Heart right ventricle (tissue), 16 donors: ENCODE measurements at places on chromosomes 12 and 14. TPM values are rescaled to one million over a fixed set of nuclear protein-coding genes. Genes with fewer than 3 reads are reported as not detected.

Gene ZNF10
- 8.8 TPM for polyA plus RNA-seq

Gene DBX2
- not detected for polyA plus RNA-seq

Gene LTBP2
- polyA plus RNA-seq, result 3.5 TPM

Gene CLEC4A
- 0.51 TPM for polyA plus RNA-seq

Gene SERPINA4
- polyA plus RNA-seq, result not detected

Gene LRTM2
- not detected for polyA plus RNA-seq

Gene FOXA1
- not detected for polyA plus RNA-seq

- DNase-seq, result no peak
Observed at GRCh38 chr12:71057330-71057729, 100.5 kb downstream of the TSPAN8 start.

DNA sequence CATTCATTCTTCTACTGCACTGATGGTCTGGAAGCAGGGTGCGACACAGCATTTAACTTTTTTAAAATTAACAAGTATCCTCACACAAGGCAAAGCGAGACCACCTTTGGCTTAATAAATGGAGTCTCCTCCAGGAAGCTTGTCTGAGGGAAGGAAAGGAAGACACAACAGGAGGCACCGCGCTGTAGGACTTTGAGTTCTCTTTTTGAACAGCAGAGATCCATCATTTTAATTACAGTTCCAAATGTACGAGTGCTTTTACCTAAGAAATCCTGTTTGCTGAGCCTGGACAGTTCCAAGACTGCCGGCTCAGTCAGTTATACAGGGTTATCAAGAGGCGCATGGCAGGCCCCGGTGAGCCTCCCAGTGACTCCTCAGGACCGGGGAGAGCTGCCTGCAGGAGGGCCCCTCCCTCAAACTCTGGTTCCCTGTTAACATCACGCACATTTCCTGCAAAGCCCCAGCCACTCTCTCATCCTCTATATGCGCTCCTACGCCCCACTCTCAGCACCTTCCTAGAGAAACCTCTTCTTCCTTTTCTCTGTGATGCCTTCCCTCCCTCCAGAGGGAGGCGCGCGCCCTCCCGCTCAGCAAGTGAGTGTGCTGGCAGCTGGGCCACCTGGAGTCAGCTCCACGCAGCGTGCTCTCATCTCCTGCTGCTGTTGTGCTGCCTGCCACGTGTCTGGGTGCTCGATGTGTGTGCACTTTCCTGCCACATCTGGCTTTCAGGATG is 46.1 kb downstream of the STX2 start:
- no peak for DNase-seq

DNA sequence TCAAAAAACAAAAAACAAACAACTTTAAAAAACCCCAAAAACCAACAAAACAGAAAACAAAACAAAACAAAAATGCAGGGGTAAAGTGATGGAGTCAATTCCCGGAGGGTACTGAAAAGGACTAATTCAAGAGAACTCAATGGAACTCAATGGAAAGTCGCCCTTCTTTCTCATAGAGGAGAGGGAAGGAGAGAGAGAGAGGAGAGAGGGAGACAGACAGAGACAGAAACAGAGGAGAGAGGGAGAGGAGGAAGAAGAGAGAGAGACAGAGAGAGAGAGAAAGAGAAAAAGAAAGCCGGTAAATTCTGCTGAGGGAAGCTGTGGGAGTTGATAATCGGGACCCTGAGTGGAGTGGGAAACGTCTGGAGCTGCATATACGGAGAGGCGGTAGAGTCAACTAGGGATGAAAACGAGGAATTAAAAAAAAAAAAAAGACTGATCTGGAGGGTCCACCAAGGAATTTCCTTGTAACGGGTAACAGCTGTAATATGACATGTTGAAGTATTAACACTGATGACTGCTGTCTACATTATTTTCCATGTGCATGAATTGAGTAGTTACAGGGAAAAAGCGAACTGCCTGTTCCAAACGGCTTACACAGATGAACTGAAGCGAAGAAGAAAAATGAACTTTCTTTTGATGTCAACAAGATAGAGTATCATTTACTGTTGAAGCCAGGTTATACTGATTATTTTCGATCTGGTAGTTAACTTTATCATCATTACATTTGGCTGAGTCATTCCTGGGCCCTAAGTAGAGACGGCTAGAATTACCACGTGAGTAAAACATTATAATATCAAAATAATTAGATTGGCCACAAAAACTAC is 934 bp upstream of the ZC2HC1C start:
- no peak for DNase-seq

- no peak for DNase-seq
Observed at GRCh38 chr12:52182384-52182783, 9.4 kb downstream of the KRT80 start.

DNA sequence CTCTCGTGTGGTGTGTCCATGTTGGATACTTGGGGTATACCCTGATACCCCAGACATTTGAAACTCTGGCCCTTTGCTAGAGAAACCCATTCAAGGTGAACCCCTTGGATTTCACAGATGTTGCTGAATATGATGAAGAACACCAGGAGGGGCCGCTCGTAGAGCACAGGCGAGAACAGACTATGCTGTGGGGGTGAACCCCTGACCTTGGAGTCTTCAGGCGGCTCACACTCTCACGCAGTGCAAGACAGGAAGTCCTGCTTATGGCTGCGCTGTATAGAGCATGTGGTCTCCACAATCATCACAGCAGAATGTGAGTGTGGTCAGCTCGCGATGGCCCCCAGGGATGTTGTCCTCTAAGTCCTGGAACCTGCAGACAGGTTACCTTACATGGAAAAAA is 60.4 kb downstream of the SLC15A4 start:
- no peak for DNase-seq

GRCh38 chr12:17489452-17489851 is 600.5 kb downstream of the RERGL start:
- DNase-seq, result no peak

GRCh38 chr14:67411820-67412421 is at the start of gene PLEK2:
TSS of gene PLEK2 (minus strand) at chr14:67412165. CDS start at chr14:67412059, 106 bp downstream.
- peak; percentile 52 for DNase-seq

DNA sequence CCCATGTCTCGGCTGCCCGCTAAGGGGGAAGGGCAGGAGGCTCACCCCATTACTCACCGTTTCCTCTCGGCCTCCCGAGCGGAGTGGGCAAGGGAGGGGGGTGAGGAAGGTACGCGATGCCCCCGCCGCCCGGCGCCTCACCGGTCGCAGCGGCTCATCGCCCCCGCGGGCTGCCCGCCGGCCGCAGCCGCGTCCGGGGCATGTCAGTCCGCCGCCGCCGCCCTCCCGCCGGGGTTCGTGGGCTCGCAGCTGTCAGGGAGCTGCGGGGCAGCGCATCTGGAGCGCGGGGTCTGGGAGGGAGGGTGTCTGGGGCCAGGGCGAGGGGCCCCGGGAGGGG is 461 bp downstream of the SLC8A3 start:
- no peak for DNase-seq

DNA sequence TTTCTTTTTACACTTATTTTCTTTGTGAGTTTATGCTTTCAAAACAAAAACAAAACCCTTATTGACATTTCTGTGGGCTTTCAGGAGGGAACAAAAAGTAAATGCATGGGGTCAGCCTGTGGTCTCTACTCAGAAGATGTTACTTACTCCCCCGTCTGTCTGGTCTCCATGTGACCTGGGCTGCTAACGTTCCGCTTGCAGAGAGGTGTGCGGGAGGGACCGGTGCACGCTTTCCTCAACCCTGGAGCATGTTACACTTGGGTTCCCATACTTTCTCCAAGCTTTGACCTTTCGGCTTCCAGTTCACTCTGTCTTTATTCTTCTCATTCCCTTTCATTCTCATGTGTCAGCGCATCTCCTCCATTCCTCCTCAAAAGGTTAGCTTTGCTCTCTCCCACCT is 36.5 kb downstream of the ZC3H14 start:
- no peak for DNase-seq

DNA sequence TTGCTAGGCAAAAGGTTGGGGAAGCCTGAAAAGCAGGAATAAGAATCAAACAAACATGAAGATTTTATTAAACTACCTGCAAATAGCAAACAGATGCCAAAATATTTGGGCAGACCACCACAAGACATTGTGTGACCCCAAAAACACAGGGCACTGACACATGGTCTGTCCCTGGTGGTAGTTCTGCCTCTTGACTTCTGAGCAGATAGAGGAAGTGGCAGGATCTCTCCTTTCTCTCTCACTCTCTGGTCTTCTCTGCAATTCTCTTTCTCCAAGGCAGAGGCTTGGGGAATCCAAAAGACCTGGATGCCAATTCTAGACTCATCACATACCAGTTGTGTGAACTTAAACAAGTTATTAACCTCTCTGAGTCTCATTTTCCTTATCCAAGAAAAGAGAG is 4.3 kb upstream of the PTGDR start:
- DNase-seq, result no peak
